Activated naive CD4-positive, alpha-beta T cell (primary cell): ENCODE measurements at places on chromosomes 1 and 21.

DNA sequence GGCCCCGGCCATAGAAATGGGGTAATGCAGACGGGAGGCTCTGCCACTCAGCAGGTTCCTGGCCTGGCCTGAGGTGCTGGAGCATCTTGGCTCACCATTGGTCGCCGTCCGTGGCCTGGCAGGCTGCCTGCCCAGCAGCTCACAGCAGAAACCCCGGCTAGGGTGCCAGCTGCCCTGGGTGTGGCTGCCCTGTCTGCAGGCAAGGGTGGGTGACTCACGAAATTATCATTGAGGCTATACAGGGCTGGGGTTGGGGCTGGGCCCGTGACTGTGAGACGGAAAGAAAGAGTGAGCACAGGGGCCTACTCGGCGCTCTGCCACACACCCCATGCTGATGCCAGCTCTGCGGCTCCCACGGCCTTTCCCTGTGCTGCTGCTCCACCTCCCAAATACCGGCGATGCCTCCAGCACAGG is 8.0 kb upstream of the PKP1 start:
- DNase-seq = no peak

DNA sequence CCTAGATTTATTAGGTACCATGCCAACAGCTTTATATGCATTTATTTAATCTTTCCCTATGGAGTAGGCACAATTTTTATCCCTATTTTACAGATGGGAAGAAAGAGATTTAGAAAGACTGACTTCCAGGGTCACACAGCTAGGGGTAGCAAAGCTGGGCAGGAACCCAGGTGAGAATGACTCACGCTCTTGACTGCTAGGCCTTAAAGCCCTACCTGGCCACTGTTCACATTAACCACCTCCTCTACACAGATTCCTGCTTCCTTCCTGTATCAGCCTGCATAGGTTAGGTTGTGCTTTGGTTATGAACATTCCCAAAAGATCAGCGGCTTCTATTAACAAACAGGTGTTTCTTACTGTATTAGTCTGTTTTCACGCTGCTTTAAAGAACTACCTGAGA is 53.2 kb downstream of the DNAJC6 start:
- DNase-seq = no peak

DNA sequence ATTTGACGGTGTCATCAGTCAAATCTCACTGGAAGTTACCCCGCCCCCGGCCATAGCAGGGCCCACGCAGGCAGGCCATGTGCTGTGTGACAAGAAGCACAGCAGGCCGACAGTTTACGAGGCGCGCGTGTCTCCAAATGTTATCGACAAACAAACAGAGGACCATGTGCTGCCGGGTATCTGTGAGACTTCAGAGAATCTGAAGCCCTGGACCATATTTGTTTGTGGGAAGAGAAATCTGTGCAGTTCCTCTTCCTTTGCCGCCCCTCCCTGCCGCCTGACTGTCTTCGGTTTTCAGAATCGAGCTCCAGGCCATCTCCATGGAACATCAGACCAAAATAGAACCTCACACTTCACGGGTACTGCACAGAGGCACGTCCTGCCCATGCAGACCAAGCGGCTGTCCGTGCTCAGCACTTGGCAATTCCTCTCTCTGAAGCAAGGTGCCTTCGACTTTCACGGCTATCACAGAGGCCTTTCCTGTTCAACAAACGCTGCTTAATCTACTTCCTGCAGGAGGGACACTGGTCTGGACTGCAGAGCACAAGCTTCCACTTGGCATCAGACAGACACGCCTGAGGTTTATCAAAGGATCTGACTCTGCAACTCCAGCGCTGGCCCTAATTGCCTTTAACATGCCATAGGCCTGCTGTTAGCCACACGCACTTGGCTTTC is 135.7 kb upstream of the KRTAP19-8 start:
- DNase-seq = no peak

GRCh38 chr1:26887125-26887524 is 3.0 kb downstream of the GPN2 start:
- no peak for DNase-seq

DNA sequence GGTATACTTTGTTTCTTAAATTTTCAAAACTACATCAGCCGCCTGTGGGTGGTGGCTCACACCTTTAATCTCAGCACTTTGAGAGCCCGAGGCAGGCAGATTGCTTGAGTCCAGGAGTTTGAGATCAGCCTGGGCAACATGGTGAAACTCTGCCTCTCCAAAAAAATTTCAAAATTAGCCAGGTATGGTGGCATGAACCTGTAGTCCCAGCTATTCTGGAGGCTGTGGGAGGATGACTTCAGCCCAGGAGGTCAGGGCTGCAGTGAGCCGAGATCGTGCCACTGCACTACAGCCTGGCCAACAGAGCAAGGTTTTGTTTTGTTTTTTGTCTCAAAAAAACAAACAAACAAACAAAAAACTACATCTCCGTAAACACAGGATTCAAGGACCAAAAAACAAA is 3.3 kb downstream of the EYA3 start:
- no peak for DNase-seq

GRCh38 chr1:202976633-202977032 is 9.6 kb upstream of the CYB5R1 start:
- no peak for DNase-seq

GRCh38 chr1:184387476-184388318 is 868 bp downstream of the C1orf21 start:
- peak; percentile 14 for DNase-seq

DNA sequence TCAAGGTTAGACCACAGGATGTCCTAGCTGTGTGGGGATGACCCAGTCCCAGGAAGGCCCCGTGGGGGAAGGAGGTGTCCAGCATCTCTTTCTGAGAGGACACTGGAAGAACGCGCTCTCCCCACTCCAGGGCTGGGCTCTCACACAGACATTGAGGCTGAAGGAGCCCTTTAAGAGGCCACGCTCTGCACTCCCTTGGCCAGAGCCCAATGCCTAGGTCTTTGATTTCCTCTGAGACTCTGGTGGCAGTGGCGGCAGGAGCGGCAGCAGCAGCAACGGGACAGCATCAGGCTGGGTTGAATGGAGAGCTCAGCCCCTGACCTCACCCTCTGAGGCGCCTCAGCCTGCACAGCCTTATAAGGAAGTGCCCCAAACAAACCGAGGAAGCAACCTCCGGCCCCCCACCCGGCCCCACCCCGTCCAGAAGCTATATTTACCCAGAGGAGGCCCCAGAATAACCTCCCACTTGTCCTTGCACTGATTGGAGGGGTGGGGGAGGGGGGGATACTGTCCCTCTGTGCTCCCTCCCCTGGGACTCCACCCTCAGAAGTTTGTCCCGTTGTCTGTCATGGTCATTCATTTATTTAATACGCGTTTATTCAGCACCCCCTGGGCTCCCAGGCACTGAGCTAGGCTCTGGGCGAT is 12.3 kb downstream of the NES start:
- DNase-seq = no peak

DNA sequence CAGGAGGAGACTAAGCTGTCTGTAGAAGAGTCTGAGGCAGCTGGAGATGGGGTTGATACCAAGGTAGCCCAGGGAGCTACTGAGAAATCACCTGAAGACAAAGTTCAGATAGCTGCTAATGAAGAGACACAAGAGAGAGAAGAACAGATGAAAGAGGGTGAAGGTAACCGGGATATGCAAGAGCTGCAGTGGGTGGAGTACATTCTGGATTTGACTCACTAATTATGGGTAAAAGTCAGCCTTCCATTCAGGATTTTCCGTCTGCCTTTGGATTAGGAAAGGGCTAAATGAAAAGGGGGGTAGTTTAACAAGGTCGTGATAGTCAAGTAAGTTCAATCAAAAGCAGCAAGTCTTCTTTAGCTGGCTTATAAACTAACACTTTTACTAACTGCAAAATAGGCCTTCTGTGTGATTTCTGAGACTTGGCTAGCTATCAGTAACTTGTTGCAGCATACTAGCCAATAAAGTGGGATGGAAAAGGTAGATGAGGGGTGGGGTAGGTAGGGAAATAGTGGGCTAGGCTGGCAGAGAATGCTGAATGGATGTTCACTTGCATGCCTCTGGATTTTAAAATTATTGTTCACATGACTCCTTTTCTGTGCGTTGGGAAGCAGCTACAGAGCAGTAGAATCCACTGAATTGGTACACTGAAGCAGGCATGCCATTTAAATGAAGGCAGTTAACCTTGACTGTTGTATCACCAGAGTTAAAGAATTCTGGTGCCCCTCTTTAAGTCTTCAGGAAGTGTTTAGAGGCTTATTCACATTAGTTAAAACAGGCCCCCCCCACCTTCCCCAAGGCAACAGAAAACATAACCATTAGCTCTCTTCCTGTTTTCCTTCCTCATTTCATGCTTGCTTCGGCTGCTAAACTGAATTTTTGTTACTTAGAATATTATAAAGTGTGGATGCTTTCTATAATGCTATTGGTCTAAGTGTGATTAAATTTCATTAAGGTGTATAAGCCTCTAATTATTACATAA is 15.4 kb downstream of the CCDC17 start:
- DNase-seq = no peak

- no peak for DNase-seq
Measured at GRCh38 chr1:221718381-221719277, 23.3 kb downstream of the DUSP10 start.

DNA sequence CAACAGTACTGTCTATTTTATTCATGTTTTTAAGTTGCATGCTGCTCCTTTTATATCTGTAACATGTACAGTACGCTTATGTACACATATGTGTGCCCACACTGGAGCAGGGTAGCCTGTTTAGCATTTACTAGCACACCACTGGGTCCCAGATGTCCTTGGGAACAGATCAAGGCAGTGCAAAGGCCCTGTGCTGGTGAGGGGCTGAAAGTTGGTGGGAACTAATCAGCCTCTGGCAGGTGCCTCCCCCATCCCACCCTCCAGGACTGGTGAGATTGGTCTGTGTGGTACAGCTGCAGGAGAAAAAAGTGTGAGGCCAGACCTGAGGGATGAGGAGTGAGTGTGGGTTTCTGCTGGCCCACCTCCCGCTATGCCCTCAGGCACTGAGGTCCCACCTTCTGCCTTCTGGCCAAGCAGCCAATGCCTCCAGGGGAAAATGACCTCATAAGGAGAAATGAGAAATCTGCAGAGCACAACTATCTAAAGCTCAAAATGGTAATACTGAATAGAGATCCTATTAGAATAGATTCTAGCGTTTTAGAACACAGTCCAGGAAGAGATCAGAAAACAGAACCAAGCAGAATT is 58.9 kb downstream of the POFUT2 start:
- DNase-seq = no peak

DNA sequence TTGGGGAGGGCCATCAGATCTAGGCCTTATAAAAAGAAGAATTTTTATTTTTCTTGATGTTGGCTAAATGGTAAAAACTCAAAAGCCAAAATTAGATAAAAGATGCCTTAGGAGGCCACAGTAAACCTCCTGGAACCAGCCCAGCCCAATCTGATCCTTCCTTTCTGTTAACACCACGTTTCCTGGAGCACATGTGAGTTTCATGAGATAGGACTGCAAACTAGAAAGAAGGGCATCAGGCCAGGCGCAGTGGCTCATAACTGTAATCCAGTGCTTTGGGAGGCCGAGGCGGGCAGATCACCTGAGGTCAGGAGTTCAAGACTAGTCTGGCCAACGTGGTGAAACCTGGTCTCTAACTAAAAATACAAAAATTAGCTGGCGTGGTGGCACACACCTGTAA is 6.7 kb downstream of the HSF2BP start:
- no peak for DNase-seq

DNA sequence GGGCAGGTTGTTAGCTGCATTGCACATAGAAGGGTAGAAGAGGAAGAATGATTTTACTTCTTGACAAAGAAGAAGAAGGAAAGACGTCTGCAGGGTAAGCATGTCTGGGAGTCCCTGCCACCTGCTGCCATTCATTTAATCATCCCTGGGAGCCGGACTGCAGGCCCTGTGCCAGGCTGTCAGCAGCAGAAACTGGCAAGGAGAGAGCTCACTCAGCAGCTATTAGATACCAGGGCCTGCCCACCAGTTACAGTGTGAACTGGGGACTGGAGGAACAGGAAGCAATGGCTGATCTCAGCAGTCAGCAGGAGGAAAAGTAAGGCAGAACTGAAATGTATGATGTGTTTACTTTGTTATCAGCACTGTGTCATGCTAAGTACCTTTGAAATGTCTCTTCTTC is 75.7 kb upstream of the C1orf87 start:
- no peak for DNase-seq

GRCh38 chr1:76928522-76928921 is 61.2 kb downstream of the ST6GALNAC5 start:
- DNase-seq = no peak

DNA sequence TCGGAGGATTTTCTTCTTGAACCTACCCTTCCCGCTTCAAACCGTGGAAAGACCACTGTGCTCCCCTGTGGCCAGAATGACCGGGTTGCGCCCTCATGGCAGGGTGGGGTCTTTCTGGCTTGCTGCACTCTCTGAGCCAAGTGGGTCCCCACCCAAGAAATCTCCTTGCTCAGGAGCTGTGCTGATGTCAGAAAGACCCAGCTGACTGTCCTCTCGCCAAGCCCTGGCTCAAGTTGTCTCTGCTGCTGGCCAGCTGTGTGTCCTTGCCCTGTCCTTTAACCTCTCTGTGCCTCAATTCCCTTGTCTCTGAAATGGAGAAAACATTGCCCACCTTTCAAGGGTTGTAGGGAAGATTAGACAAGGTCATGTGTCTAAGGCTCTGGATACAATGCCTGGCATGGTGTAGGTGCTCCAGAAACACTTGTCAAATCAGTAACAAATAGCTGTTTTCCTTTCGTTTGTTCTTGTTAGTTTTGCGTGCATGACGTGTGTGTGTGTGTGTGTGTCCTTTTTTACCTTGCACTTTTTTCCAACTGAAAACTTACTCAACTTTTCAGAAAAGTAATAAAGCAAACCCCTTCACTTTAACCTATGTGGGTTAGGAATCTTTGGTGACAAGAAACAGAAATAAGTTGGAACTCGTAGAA is 41.1 kb upstream of the RPL11 start:
- DNase-seq = no peak

DNA sequence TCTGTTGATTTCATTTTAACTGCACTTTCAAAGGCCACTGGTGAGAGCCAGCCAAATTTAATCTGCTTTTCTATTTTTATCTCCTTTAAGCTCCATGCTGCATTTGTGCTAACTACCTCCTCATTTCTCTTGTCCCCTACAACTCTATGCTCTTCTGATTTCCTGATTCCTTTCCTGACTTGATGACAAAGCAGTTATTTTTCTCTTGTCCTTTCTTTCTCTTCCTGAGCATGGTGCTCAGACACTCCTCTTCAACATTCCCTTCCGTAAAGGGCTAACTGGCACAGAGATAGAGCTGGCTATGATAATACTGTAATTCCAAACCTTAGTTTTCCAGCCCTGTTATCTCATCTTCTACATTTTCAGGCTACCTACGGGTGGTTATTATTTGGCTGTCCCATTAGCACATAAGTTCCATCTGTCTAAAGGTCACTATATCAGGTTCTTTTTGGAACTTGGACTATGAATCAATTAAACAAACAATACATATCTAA is 6.8 kb upstream of the BCAS2 start:
- no peak for DNase-seq
